A673 (cell line): ENCODE measurements at places on chromosomes 12 and 14. TPM values are rescaled to one million over a fixed set of nuclear protein-coding genes. Genes with fewer than 3 reads are reported as not detected.
A peak's percentile ranks its signal among the peaks of the same experiment; 100 is the strongest.

DNA sequence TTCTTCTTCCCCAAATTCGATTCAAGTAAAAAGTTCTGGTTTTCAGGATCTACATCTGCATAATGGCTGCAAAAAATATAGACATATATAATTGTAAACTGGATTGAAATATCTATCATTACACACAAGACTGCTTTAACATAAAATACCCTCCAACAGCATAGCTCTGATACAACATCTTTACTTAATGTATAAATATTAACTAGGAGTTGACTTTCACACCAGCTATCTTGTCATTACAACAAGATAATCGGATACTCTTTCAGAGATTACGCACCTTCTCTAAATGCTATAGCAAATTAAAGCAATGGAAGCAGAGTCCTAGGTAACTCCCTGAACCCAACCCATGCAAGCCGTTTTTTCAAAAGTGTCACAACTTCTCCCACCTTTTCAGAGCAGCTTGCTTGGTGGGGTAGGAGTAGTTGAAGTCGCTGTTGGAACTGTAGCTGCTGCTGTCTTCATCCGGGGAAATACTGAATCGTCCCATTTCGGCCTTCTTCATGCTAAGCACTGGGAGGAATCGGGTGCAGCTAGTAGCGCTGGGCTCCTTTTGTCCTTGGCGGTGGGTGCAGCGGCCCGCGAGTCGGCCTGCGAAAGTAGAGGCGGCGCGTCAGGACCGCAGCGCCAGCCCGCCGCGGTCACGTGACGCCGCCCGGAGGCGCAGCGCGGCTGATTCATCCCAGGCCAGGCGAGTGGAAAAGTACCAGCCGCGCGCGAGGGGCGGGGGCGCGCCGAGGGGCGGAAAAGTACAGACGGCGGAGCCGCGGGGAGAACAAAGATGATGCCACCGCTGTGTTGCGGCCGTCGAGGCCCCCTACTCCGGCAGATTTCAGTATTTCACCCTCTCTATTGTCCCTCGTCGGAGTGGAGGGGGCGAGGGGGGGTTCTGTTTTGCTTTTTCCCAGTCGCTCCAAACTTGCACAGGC is 1.5 kb downstream of the SLC38A2 start:
- peak; percentile 96 for DNase-seq

- peak; percentile 68 for DNase-seq
Measured at GRCh38 chr12:46555406-46555852, 182.9 kb upstream of the SLC38A2 start.

GRCh38 chr12:102631274-102631673 is 150.9 kb upstream of the IGF1 start:
- DNase-seq: no peak

MIP gene
- total RNA-seq: not detected in 2 replicates

DNA sequence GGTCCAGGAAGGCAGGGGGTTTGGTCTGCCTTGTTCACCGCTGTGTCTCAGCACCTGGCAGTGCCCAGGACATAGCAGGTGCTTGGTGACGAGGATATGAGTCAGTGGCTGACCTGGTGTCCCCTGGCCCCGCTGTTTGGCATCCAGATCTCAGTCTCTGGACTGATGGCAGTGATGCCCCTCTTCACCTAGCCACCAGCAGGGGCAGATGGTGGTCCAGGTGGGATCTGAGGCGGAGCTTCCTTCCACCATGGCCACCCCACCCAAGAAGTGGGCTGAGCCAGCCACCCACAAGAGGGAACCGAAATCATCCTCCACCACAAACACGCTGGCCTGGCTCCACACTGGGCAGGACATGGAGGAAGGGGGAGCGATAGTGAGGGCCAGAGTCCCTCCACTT is 16.1 kb upstream of the SH2B3 start:
- DNase-seq: no peak

MAP3K9 gene
- 5.4 and 6.4 TPM in 2 replicates for total RNA-seq

DNA sequence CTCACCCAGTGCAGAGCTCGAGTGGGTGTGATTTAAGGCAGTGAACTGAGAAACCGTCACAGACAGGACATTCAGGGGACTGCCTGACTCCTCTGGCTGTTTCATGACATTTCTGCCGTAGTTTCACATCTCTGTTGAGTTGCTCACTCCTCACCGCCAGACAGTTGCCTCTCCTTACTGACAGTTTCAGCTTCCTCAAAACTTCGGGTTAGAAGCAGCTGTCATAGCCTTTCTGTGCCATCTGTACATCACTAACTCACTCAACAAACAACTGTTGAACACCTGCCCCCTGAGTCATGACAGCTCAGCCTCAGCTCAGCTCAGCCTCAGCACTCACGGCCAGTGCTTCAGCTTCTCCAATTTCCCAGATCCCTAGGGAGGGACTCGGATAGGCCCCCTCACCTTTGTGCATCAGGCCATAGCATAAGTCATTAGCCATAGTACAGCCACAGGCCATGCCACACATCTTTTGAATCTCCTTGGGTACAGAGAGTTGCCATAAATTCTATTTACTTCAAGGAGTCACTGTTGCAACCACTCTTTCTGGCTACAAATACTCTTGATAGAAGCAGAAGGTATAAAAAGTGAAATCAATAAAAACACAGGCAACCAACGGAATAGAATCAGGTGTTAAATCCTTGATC is 6.2 kb upstream of the SLC15A4 start:
- no peak for DNase-seq

- DNase-seq: no peak
Measured at GRCh38 chr14:37195327-37195726, 2.4 kb upstream of the MIPOL1 start.

MAP4K5 gene
- 57.9 and 58.9 TPM in 2 replicates for total RNA-seq

DNA sequence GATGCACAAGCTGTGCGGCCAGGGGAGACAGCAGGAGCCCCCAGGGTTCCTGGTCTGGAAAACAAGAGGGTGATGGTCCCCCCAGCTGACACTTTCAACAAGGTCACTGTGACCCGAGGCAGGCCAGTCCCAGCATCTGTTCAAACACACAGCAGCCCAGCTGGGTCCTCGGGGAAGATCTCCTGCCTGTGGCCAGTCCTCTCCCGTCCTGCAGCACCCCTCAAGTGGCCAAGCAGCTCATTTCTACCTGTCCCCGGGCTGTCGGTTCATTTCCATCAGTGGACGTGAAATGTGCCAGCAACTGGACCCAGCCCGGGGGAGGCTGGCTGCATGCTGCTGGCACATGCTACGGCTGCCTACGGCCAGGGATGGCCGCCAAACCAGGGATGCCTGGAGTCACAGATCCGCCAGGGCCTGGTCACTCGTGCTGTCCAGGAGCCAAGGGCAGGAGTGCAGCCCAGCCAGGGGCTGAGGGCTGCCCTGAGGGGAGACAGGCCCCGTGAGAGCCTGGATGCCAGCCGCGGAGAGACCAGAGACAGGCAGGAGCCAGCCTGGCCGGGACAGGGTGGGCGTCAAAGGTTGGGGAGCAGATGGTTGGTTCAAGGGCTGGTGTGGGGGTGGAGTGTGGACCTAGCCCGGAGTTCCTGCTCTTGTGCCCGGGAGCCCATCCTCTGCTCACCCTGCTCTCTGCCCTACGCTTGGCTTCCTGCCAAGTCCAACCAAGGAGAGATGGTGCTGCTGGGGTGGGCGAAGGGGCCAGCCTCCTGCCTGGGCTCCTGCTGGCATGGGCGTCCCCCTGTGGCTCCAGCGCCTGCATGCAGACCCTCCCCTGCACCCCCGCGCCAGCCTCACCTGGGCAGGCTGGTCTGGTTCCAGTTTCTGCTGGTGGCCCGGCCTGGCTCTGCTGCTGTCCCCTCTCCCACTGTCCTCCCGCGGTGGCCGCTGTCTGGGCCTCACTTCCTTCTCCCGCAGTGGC is 143.8 kb downstream of the ADGRD1 start:
- DNase-seq: no peak

DNA sequence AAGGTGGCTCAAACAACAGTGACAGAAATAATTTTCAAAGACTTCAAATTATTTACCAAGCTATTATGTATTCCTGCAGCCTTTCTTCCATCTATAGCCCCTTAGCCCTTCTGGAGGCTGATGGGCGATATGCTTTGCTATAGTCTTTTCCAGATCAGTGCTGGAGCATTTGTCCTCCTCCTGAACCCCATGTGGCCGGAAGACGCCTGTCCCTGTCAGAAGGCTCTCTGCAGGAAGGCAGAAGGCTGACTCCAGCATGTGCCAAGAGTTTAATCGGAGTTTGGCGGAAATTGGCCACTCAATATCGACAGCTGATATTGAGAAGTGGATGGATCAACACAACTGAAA is 49.3 kb upstream of the MAX start:
- no peak for DNase-seq

DNA sequence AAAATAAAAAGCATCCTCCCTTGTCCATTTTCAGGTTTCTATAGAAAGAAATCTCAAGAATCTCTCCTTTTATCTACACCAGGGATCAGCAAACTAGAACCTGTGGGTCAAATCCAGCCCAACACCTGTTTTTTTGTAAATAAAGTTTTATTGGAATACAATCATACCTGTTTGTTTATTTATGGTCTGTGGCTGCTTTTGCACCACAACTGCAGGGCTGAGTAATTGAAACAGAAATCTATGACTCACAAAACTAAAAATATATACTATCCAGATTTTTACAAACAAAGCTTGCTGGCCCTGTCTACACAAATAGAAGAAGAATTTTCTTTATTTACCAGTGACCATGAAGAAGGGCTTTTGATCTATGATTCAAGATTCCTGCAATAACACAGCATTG is 95.1 kb upstream of the COCH start:
- no peak for DNase-seq

DNA sequence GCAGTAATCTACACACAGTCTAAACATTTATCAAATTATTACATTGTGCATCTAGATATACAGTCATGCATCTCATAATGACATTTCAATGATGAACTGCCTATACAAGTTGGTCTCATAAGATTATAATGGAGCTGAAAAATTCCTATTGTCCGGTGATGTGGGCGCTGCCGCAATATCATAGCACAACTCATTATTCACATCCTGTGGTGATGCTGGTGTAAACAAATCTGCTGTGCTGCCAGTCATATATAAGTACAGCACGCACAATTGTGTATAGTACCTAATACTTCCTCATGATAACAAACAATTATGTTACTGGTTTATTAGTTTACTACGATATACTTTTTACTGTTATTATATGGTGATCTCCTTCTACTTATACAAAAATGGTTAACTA is 768.8 kb upstream of the NOVA1 start:
- DNase-seq: no peak

GRCh38 chr14:28785096-28785952 is 18.7 kb downstream of the FOXG1 start:
- DNase-seq: peak; percentile 35

DNA sequence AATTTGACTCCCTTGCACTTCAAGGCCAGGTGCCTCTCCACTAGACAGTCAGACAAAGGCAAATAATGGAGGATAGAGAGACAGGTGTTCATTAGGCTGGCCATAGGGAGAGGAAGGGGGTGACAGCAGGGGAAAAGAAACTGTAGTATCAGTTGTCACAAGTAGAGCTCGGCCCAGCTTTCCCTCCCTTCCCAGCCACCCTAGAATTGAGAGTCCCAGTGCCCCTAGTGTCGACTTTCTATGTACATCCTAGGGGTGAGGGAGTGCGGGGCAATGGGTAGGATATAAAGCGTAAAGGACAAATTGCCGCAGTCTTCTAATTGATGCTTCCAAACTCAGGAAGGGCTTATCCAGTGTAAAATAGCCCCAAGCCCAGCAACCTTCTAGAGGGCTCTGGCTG is 39.0 kb downstream of the BAZ2A start:
- DNase-seq: peak; percentile 33

OR6C2 gene
- total RNA-seq: not detected in 2 replicates

PTGER2 gene
- total RNA-seq: not detected in 2 replicates

GRCh38 chr12:92695056-92695455 is 7.7 kb upstream of the PLEKHG7 start:
- DNase-seq: no peak

DNA sequence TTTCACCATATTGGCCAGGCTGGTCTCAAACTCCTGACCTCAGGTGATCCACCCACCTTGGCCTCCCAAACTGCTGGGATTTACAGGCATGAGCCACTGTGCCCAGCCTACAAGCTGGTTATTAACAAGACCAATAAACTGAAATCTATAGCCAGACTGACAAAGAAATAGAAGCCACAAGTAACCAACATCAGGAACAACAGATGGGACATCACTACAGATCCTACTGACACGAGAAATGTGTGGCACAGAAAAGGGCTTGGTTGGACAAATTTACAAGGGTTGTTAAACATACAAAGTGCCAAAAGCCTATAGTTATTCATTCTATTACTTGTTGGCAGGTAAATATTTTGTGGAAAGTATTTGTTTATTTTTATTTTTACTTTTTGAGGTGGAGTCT is 11.6 kb downstream of the MTA1 start:
- no peak for DNase-seq
